ENCODE measurements at places on chromosomes 6 and 20. TPM values are rescaled to one million over a fixed set of nuclear protein-coding genes. Genes with fewer than 3 reads are reported as not detected.

DNA sequence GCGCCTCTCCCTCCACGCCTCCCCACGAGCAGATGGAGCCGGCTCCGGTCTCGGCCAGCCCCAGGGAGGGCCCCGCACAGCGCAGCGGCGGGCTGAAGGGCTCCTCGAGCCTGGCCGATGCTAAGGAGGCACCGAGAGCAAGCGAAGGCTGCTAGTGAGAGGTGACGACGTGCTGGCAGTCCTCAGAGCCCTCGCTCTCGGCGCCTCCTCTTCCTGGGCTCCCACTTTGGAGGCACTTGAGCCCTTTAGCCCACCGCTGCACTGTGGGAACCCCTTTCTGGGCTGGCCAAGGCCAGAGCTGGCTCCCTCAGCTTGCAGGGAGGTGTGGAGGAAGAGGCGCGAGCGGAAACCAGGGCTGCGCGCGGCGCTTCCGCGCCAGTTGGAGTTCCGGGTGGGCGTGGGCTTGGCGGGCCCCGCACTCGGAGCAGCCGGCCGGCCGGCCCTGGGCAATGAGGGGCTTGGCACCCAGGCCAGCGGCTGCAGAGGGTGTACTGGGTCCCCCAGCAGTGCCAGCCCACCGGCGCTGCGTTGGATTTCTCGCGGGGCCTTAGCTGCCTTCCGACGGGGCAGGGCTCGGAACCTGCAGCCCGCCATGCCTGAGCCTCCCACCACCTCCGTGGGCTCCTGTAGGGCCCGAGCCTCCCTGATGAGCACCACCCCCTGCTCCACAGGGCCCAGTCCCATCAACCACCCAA is 2.5 kb upstream of the TMEM14C start:
- DNase-seq, result no peak

DNA sequence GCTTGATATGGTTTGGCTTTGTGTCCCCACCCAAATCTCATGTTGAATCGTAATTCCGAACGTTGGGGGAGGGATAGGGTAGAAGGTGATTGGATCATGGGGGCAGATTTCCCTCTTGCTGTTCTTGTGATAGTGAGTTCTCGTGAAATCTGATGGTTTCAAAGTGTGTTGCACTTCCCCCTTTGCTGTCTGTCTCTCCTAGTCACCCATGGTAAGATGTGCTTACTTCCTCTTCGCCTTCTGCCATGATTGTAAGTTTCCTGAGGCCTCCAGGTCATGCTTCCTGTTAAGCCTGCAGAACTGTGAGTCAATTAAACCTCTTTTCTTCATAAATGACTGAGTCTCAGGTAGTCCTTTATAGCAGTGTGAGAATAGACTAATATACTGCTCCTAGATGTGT is 19.9 kb downstream of the PFDN4 start:
- no peak for DNase-seq

GRCh38 chr6:157221049-157221816 is 102.1 kb downstream of the TMEM242 start:
- DNase-seq, result peak; percentile 78

- DNase-seq, result no peak
These were observed 103.7 kb downstream of the SNAP25 start for GRCh38 chr20:10322073-10323012.

GRCh38 chr6:31614075-31614619 is 887 bp upstream of the AIF1 start:
- DNase-seq, result no peak

DNA sequence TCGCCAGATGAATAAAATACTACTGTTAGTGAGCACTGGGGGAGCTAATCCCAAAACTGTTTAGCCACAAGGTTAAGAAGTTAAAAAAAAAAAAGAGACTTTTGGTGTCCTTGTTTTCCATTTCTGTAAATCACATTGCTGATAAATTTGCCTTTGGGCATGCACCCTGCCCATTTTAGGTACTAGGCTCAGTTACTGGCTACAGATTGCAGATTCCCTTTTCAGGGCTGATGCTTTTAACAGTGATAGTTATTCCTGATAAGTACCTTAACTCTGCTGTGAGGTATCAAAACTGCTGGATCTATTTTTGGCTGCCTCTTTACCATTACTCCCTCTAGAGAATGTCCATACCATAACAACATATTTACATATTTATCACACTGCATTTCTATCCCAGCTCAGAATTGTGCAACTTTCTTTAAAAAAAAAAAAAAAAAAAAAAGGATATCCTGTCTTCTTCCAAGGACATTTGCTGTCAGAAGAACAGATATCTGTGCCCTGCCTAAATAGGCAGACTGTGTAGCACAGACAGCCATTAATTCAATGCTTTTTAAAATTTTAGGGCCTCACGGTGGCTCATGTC is 94.5 kb downstream of the SSR1 start:
- no peak for DNase-seq

- DNase-seq, result no peak
These were observed 272.6 kb downstream of the TMEM242 start for GRCh38 chr6:157050537-157051265.

- DNase-seq, result peak; percentile 90
These were observed 88.5 kb downstream of the LY86 start for GRCh38 chr6:6676910-6677441.

- no peak for DNase-seq
These were observed 238.1 kb downstream of the HAO1 start for GRCh38 chr20:7702141-7702540.

DNA sequence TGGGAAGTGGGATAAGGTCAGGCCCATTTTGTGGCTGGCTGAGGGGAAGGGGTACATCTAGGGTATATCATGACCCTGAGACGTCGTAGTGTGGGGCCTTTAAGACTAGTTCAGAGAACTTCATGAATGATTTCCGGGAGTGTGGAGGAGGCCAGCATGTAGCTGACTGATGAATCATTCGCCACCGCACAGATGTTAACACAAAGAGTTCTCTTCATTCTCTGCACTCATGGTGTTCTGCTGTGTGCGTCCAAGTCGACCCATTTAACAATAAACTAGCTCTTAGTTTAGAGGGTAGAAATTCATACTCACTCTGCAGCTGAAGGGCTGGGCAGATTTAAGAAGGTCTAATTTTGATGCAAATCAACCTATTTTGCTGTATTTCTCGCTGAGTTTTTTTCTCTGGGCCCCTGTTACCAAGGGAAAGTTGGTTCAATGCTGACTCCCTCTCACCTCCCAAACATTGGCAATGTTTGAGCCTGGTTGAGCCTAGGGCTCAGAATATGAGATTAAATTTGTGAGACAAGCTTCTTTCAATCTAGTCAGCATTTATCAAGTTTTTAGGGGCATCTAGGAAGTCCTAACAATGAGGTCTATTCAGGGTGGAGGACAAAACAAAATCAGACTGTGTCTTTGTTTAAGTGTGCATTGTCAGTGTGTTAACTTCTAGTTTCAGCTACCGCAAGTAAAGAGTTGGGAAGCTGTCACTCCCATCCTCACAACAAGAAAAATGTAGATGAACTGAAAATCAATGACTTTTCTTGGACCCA is 106.8 kb upstream of the CBLN4 start:
- no peak for DNase-seq

- DNase-seq, result no peak
These were observed 31.4 kb upstream of the TASP1 start for GRCh38 chr20:13670160-13670559.

DNA sequence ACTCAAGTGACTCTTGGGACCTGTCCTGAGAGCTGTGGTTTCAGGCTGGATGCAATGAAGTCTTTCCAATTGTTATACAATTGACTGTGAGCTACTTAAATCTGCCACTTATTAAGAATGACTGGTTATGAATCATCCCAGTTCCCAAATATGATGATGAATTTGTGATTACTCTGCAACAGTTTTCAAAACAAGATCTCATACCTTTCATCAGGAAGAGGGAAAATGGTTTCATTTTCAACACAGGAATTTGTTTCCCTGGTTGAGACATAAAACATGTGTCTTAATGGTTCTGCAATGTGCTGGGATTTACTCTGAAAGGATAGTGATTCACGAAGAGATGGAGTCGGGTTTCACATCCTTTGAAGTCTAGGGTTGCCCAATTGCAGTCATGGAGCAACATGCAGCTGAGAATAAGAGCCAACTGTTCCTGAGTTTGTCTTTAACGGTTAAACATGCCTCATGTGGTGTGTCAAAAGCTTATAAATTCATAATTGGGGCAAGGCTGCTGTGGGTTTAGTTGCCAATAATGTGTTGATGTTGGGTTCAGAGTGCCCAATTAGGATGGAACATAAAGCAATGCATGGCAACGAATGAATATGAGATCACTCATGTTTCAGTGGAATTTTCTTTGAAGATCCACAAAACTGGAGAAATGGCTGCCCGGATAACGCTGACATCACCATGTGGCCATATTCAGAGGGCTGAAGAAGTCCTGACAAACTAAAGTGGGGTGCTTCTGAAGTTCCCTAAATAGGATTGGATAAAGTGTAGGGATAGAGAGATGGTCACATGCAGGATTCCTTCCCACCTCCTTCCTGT is 41.0 kb downstream of the CYP24A1 start:
- DNase-seq, result peak; percentile 77

- DNase-seq, result no peak
These were observed 455.3 kb downstream of the HACE1 start for GRCh38 chr6:104404377-104404776.

DNA sequence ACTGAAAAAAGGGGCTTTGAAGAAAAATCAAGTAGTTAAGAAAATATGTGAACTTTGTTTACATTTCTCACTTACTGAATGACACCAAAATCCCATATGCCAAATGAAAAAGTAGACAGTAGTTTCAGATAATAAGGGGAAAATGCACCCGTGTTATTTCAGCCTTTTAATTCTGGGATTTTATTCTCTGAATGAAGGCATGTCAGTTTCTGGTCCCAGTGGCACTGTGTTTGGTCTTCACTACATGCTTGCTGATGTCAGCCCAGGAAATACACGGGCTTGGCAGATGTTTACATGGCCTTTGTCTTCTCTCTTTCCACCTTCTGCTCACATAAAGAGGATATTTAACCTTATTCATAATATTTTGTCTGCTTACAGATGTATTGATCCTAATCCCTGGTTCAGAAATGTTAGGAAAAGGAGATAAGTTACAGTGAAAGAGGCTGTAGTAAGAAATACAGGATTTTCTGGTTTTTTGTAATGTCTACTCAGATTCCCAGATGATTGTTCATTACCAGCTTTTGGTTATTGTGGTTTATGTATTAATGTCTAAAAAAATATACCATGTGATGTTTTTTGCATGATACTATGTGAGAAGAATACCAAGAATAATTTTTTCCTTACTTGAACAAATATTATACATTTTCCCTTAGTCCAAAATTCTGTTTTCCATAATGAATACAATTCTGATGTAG is 27.7 kb downstream of the DSE start:
- no peak for DNase-seq

GRCh38 chr6:94045099-94045829 is 625.9 kb upstream of the EPHA7 start:
- no peak for DNase-seq

- no peak for DNase-seq
These were observed 77.3 kb upstream of the SLC35F1 start for GRCh38 chr6:117829594-117830319.

DNA sequence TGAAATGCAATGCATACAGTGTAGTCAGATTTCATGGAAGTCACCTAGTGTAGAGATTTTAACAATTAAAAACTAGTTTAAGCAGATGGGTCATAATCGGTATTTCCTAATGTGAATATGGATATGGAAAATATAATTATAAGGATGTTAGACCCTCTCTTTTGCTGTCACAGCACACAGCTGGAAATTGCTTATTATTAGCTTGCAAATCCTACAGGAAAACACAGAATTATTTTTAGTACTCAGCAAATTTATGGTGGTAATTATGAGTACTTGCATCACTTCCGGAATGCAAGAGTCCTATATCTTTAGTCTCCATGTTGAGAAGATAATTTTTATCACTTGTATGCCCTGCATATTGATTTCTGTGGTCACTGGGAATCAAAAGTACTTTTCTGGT is 993.6 kb downstream of the KIF16B start:
- DNase-seq, result no peak

Gene TDRD6
- 0.37 TPM for total RNA-seq

Gene GNAS-AS1
- not detected for total RNA-seq

Gene HLA-F
- 21.1 TPM for total RNA-seq

Measured in right atrium auricular region (tissue), 2 donors.